ENCODE measurements at places on chromosomes 13 and 19.

- no peak for DNase-seq
Measured at GRCh38 chr19:40229484-40229883, 3.0 kb upstream of the CCNP start.

- DNase-seq = no peak
Measured at GRCh38 chr19:41575998-41576397, at the start of gene CEACAM21. Gene CEACAM21, plus strand, starts transcription at chr19:41576166. Its CDS starts 109 bp downstream, at chr19:41576275.

DNA sequence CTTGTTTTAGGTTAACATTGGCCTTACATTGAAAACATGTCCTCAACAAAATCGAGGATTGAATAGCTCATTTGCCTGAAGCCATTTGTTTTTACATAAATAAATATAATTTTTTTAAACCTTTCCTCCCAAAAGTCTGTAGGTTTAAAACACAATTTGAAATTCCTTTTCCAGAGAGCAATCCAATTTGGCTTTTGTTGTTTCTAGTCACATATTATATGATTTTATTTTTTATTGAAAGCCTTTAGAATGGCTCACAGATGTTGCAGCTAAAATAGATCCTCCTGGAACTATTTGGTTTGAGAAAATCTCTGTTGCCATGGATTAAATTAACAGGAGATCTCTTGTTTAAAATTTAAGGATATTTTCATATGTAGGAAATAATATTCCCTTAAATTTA, 512.6 kb downstream of the KLF5 start:
- DNase-seq = no peak

DNA sequence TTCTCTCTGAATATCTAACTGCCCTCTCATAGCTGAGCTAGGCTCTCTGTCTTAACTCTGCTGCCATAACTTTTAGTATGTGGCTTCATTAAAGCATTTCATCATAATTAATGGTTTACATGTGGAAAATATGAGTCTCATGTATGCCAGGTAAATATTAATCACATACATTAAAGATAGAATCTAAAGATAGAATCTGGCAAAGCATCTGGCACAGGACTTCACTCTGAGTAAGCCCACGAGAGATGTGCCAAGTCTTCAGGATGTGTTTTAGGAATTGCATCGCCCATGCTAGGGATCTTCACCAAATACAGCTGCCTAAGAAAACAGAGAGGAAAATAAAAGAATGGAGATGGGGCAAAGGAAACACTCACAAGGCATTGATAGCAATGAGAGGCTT, 285.8 kb downstream of the DIAPH3 start:
- no peak for DNase-seq

- no peak for DNase-seq
Measured at GRCh38 chr13:41775251-41775650, 185.7 kb downstream of the VWA8 start.

- DNase-seq = no peak
Measured at GRCh38 chr19:18520848-18521691, 800 bp downstream of the ELL start.

DNA sequence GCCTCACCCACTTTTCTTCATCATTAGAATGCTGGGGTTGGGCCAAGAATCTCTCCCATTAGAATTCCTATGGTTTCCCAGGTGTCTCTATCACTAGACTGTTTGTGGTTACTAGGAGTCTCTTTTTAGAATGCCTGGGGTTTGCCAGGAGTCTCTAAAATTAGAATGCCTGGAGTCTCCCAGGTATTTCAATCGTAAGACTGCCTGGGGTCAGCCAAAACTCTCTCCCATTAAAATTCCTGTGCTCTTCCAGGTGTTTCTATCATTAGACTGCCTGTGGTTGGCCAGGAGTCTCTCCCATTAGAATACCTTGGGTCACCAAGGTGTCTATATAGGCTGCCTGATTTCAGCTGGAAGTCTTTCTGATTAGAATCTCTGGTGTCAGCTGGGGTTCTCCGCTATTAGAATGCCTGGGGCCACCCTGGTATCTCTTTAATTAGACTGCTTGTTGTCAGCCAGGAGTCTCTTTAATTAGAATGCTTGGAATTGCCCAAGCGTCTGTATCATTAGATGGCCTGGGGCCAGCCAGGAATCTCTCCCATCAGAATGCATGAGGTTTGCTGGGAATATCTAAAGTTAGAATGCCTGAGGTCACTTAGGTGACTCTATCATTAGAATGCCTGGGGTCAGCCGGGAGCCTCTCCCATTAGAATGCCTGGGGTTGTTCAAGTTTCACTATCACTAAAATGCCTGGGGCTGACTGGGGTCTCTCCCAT, 1479.2 kb downstream of the UQCRFS1 start:
- DNase-seq = no peak

GRCh38 chr19:35991731-35992450, 3.1 kb upstream of the SDHAF1 start:
- DNase-seq = no peak

DNA sequence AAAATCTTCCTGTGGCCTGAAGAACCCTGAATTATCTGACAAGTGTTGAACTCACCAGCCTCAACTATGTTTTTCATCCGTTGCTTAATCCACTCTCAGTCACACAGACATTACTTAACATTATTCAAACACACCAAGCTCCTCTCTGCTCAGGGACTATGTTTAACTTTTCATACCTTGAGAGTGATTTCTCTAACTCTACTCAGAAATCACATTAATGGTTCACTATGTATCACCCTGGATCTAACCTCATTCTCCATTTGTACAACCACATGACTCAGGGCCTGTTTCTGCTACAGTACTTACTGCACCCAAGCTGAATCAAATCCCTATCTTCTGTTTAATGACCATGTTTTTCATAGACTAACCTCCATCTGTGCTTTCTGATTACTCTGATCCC, 553.7 kb upstream of the PRR20A start:
- DNase-seq = no peak

DNA sequence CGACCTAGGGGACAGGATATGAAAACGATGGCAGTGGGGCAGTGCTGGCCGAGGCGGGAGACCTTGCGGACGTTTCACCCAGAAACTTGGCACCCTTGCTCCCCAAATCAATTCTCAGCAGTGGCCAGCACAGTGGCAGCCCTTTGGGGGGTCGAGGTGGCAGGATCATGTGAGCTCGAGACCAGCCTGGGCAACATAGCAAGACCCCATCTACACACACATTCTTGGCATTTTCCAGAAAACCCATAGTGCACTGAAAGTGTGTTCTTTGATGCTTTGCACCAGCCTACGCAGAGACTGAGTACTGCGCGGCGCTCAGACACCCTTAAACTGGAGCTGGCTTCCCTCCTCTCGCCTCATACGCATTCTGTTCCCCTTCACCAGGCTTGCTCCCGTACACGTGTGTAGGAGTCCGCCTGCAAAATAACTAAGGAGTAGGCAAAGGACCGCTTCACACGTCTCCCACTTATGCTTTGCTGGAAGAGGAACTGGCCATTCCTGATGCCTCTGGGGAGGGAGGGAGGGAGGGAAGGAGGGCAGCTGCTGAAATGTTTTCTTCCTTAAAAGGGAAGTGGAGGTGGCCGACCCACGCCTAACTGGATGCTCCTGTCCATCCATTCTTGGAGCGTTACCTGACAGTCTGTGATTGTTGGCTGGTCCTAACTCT, 23.5 kb upstream of the MIER2 start:
- no peak for DNase-seq

GRCh38 chr19:3817761-3818160, 31.6 kb upstream of the MATK start:
- no peak for DNase-seq

DNA sequence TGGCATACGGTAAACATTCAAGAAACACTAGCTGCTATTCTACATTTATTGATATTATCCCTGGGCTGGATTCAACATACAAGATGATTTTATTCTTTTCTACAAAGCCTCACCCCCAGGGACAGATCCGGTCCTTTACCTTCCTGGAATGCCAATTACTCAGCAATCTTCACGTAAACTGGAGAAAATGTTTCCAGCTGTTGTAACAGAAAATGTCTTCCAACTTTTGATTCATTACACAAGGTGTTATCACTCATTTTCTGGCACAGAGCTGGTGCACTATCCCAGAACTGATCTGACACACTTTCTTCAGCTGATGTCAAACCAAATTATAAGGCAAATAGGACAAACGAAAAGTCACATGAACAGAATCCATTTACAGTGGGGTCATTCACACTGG, 33.1 kb downstream of the DCLK1 start:
- no peak for DNase-seq

GRCh38 chr13:111168107-111168506, 53.0 kb downstream of the ARHGEF7 start:
- no peak for DNase-seq

DNA sequence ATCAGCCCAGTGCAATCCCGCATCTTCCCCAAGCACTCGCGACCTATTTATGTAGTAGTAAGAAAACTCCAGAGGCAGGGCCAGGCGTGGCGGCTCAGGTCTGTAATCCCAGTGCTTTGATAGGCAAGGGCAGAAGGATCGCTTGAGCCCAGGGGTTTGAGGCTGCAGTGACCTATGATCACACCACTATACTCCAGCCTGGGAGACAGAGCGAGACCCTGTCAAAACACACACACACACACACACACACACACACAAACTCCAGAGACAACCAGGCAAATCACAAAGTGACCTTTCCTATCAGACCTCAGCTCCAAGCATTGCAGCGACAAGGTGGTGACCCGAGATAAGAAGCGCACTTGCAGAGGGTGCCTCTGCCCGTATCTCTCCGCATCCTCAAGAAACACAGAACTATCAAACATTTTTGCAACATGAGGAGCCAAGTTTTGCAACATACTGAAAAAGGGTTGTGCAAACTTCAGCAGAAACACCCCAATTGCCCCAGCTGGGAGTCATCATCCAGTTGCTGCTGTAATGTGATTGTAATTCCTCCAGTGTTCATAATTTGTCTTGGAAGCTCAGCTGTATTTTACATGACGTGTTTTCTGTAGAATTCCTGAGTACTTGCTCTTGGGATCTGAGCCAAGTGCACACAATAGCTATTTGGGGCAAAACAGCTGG, 8.7 kb upstream of the KLF2 start:
- DNase-seq = no peak

GRCh38 chr13:31521435-31521834, 217.9 kb upstream of the RXFP2 start:
- no peak for DNase-seq

- no peak for DNase-seq
Measured at GRCh38 chr19:22735911-22736645, 47.9 kb downstream of the ZNF99 start.

DNA sequence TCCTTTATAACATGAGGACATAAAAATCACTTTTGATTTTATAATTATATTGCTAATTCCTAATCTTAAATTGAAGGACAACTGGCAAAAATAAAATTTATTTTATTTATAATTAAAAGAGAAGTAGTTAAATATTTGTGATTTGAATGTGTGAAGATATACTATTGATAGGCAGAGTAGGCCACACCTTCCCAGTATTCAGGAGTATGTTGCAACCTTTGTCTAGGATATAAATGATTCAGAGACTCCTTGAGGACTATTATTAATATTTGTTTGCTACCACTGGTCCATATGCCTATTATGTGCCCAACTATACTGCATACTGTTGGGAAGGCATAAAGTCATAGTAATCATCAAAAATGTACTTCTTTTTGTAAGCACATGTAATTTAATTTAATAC, 94.2 kb downstream of the CDADC1 start:
- DNase-seq = no peak

DNA sequence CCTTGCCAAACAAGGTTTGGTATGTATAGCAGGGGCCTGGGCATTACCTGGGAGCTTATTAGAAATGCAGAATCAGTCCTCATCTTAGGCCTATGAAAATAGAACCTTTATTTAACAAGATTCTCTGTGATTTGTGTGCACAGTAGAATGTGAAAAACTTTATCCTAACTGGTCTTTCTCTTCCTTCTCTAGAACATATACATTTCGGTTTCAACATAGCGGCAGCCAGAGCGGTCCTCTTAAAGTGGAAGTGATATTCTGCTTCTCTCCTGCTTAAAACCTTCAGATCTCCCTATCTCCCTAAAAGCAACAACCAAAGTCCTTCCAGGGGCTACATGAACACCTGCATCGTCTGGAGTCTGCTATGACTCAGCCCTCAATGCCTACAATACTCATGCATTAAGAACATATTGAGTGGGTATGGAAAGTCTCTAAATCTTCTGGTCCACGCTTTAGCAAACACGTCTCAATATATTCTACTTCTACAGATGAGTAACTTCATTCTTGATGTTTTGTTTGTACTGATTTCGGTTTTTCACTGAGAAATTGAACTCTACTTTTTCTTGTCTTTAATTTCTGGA, 84.5 kb downstream of the SPRY2 start:
- DNase-seq = no peak
